H4 (cell line): ENCODE measurements at places on chromosomes 5 and 9.

DNA sequence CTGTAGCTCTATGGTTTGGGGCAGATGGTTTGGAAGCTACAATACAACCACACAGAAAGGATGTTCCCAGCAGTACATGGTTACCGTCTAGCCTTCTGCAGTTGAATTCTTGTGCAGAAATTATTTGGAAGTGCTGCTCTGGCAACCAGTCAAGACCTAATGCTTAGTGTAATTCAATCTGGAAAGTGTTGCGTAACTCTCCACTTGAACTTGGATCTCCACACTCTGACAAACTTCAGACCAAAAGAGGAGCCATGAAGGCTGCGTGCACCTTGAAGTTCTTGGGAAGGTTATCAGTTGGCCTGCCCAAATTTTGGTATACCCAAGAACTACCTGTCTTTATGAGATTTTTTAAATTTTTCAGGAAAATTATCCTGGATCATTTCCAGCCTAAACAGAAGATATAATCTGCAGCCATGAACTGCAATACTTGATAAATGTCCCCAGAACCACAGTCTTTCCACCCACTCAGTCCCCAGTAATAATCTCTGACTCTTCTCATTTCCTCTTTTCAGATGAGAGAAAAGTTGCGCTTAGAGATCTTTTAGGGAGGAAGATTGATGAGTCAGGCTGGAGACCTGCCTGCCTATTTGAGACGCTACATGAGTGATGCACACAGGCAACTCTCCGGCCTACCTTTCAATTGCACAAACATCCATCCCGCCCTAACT is 159.9 kb downstream of the FANCC start:
- peak; percentile 49 for DNase-seq

- no peak for DNase-seq
These were observed 427.8 kb downstream of the CDH9 start for GRCh38 chr5:26610577-26610976.

GRCh38 chr9:6576987-6577386 is 68.5 kb downstream of the GLDC start:
- DNase-seq = no peak

- peak; percentile 73 for DNase-seq
These were observed 2.7 kb downstream of the EEIG1 start for GRCh38 chr9:127977884-127978647.

GRCh38 chr9:69671311-69671878 is 776 bp downstream of the APBA1 start:
- no peak for DNase-seq

- DNase-seq = no peak
These were observed 19.9 kb upstream of the CYLC2 start for GRCh38 chr9:102975251-102975650.

DNA sequence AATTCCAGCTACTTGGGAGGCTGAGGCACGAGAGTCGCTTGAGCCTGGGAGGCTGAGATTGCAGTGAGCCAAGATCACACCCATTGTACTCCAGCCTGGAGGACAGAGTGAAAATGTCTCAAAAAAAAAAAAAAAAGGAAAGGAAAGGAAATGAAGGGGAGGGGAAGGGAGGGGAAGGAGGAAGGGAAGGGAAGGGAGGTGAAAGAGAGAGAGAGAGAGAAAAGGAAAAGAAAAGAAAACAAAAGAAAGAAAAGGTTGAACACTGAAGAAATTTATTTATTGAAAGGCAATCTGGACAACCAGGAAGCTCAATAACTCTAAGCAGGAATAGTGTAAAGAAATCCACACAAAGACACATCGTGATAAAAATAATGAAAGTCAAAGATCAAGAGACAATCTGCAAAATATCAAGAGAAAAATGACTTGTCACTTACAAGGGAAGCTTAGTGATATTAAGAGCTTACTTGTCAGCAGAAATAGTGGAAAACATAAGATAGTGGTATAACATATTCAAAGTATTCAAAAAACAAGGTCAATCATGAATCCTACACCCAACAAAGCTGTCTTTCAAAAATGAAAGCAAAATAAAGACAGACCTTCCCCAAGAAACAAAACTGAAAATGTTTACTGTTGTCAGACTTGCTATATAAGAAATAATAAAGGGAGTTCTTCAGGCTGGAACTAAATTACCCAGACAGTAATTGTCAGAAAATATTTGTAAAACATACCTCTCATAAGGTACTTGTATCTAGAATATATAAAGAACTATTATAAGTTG is 10.9 kb upstream of the RIMOC1 start:
- no peak for DNase-seq

DNA sequence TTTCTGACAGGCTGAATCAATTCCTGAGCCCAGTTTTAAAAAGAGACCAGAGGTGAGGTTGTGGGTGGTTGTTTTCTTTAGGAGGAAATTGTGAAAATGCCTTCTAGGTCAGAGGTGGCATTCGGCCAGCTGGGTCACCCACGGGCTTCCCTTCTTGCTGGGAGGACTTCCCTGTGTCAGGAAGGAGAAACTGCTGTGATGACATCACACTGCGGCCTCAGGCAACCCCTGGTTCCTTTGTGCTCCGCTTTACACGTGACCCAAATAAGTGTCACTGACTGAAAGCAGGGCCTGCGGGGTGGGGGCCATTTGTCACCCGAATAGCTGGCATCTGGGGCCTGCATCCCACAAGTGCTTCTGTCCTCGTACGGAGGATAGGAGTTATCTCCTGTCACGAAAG is 39.7 kb downstream of the FABP6 start:
- DNase-seq = peak; percentile 86

GRCh38 chr5:88770276-88771257 is 112.4 kb downstream of the MEF2C start:
- no peak for DNase-seq

DNA sequence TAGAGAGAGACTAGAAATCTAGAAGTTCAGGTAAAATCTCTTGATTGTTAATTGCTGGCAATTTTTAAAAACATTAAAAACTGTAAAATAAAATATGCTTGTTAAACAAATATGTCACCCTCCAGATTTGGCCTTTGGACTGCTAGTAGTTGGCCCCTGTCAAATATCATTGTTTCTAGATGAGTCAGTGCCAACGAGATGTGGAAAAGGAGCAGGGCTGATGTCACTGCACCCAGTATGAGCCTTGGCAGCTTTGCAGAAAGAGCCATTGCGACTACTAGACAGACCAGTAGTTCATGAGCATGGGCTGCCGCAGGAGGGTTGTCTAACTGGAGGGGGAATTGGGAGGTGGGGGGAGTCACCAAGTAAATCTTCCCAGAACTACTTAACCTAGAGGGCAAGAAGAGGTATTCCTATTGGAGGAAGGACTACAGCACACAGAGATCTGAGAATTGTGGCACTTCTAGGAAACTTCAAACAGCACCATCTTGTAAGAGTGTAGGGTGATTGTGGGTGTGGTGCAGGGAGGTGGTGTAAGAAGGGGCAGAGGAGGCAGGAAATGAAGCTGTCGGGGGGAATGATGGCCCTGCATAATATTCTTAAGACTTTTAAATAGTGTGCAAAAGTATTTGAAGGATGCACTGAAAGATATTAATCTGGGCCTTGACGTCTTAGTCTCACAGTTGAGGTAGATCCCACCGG is 7.1 kb upstream of the DOCK2 start:
- peak; percentile 60 for DNase-seq

- no peak for DNase-seq
These were observed 6.5 kb upstream of the MAT2B start for GRCh38 chr5:163498886-163499285.
